ENCODE measurements at places on chromosomes 16 and 17.
A peak's percentile ranks its signal among the peaks of the same experiment; 100 is the strongest.

DNA sequence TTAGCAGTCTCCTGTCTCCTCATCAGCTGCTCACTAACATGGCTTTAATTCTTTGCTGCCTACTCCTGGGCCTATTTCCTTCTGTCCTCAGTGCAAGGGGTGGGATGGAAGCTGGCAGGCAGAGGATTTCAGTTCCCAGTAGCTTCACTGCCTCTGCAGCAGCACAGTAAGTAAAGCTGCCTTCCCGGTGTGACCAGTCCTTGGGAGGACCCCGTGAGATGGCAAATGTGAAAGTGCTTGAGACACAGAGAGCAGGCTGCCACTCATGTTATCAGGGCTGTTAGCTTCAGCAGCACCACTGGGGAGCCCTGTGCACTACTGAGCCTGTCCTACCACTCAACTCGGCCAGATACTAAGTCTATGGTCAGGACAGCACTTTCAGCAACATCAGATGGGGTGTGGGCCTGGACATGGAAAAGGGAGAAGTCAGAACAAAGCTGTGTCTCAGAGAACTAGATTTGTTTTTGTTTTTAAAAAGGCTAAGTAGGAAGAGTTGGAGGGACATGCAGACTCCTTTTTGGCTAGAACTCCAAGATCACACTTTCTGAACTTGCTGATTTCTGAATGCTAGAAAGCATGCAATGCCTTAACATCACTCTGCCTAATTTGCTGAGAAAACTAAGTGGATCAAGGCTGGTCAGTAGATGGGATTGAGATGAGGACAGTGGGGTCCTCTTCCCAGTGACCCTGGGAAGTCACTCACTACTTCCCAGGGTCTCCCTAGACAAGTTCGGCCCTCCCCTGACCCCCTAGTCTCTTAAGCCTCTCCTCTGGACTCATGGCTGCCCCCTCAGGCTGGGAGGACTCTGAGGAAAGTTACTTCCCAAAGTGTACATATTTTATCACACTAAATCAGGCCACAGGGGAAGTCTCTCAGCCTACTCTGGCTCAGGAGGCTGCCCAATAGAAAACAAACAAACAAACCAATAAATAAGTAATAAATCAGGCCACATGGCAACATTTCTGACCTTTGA lies 1.1 kb downstream of the ACSF2 start:
- H3K4me1 ChIP-seq, result peaks cover 70% of the 10 kb centered on the region
- peak overlapping the region; percentile 67 for H3K4me3 ChIP-seq
- H3K27me3 ChIP-seq, result no peaks in the 10 kb centered on the region
- peak overlapping the region; percentile 84 for H3K27ac ChIP-seq
- no peaks in the 10 kb centered on the region for H3K36me3 ChIP-seq

DNA sequence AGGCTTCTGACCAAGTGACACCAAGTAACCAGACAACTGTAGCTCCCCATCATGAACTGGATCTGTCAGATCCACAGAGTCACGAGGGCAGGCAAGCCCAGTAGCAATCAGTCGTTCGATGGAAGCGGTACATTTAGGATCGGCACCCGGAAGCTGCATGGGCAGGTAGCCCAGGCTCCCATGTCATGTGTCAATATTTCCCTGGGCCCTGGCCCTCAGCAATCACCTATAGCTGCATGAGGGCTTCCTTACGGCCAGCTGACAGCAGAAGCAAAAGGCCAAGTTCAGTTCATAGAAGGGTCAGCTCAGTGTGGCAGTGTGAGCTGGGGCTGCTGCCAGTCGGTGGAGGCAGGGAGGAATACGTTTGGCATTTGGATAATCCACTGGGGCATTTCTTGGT lies 31.8 kb downstream of the MRPS23 start:
- peaks cover 30% of the 10 kb centered on the region for H3K27me3 ChIP-seq
- H3K36me3 ChIP-seq, result no peaks in the 10 kb centered on the region
- DNase-seq, result no peak
- H3K4me3 ChIP-seq, result no peak overlapping the region
- no peak overlapping the region for H3K27ac ChIP-seq

DNA sequence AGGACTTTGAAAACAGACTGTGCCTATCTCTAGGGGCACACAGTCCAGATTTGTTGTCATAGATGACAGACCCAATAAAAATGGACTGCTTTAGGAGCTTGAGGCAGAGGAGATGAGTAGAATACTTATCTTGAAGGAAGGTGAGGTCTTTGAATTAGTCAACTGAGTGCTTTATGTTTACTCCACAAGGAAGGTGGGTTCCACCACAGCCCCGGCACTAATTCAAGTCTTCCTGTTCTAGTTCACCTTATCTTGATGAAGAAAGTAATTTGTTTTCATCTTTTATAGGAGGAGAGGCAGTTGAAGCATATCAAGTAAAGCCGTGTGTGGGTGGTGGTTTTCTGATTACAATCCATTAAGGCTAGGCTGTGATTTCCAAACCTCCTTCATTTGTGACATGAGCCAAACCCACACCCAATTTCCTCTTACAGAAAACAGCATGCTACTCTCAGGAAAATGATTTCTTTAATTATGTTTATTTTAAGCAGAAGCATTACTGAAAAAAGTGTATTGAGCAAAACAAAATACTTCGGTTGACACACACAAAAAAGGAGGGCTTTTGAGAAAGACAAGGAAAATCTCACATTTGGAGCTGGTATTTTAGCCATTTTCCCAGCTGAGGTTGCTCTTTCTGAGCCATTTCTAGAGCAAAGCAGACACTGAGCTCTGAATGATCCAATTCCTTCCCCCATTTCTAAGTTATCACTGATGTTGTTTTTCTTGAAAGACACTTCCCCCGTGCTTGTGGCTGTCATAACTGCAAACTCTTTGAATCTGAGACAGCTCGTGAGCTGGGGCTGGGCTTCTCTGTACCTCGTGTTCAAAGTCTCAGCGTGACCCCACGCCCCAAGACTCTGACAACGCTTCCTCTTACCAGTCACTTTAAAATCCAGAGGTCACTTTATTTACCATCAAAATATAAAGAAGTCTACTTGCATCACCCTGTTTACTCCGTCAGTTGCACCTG lies 35.4 kb downstream of the CDRT15 start:
- H3K27me3 ChIP-seq, result no peaks in the 10 kb centered on the region
- DNase-seq, result no peak
- peak overlapping the region; percentile 43 for H3K27ac ChIP-seq
- H3K36me3 ChIP-seq, result peaks cover 7% of the 10 kb centered on the region

GRCh38 chr16:12637002-12637401 lies 166.7 kb downstream of the CPPED1 start:
- H3K27me3 ChIP-seq, result peaks cover 5% of the 10 kb centered on the region
- H3K27ac ChIP-seq, result no peak overlapping the region
- no peaks in the 10 kb centered on the region for H3K4me1 ChIP-seq
- no peak overlapping the region for H3K4me3 ChIP-seq

- H3K36me3 ChIP-seq, result peaks cover 92% of the 10 kb centered on the region
- no peak for DNase-seq
- H3K4me3 ChIP-seq, result no peak overlapping the region
- H3K27ac ChIP-seq, result peak overlapping the region; percentile 45
Measured at GRCh38 chr17:78805301-78805700, 23.2 kb upstream of the CYTH1 start.

- no peak overlapping the region for H3K4me3 ChIP-seq
- DNase-seq, result no peak
- H3K36me3 ChIP-seq, result no peaks in the 10 kb centered on the region
- no peaks in the 10 kb centered on the region for H3K4me1 ChIP-seq
Measured at GRCh38 chr17:48335858-48336500, 94.0 kb downstream of the SKAP1 start.

- H3K27me3 ChIP-seq, result no peaks in the 10 kb centered on the region
- DNase-seq, result no peak
- peak overlapping the region; percentile 96 for H3K27ac ChIP-seq
- H3K4me1 ChIP-seq, result peaks cover 55% of the 10 kb centered on the region
Measured at GRCh38 chr16:56605475-56605874, 2.9 kb upstream of the MT2A start.

DNA sequence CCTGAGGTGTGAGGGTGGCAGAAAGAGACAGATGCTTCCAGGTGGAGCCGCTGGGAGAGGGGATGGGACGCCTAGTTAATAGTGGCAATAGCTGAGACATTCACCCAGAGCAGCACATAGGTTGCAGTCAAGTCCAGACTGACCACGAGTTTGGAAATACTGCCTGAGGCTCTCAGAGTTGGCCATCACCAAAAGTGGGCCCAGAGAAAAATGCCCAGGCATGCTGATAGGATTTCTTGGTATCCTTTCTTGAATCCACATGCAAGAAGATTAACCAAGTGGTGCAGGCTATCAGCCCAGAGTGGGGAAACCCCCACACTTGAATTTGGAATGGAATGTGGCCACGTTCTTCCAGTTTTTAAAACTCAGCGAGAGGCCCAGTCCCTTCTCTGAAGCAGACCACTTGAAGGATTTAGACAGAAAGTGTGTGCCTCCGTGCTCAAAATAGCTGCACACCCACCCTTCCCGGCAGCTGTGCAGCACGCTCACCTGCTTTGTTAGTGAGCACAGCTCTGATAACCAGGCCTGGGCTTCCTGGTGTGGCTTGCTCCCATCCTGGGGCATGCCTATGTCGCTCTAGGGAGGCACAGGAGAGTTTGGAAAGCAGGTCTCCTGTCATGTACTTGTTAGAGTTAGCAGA lies 35.7 kb downstream of the PLD6 start:
- no peak for DNase-seq
- H3K36me3 ChIP-seq, result peaks cover 84% of the 10 kb centered on the region
- no peaks in the 10 kb centered on the region for H3K27me3 ChIP-seq
- H3K27ac ChIP-seq, result no peak overlapping the region
- peaks cover 4% of the 10 kb centered on the region for H3K4me1 ChIP-seq
- H3K4me3 ChIP-seq, result no peak overlapping the region

- H3K27ac ChIP-seq, result no peak overlapping the region
- H3K4me1 ChIP-seq, result peaks cover 7% of the 10 kb centered on the region
- H3K27me3 ChIP-seq, result peaks cover 9% of the 10 kb centered on the region
- DNase-seq, result no peak
- H3K4me3 ChIP-seq, result no peak overlapping the region
Measured at GRCh38 chr16:89613954-89614459, 565 bp downstream of the DPEP1 start.

- peaks cover 45% of the 10 kb centered on the region for H3K4me1 ChIP-seq
- H3K27me3 ChIP-seq, result peaks cover 10% of the 10 kb centered on the region
- H3K36me3 ChIP-seq, result no peaks in the 10 kb centered on the region
- peak overlapping the region; percentile 71 for H3K27ac ChIP-seq
- no peak overlapping the region for H3K4me3 ChIP-seq
Measured at GRCh38 chr17:77886387-77886728, 72.1 kb upstream of the TNRC6C start.

- no peaks in the 10 kb centered on the region for H3K36me3 ChIP-seq
- H3K4me1 ChIP-seq, result no peaks in the 10 kb centered on the region
- no peak for DNase-seq
- H3K27me3 ChIP-seq, result no peaks in the 10 kb centered on the region
- no peak overlapping the region for H3K27ac ChIP-seq
Measured at GRCh38 chr17:13154398-13154797, 136.6 kb upstream of the ELAC2 start.

GRCh38 chr16:73047536-73048291 lies at the start of gene ZFHX3:
Gene ZFHX3 (minus strand): TSS chr16:73048128. CDS start chr16:72960145, 87,983 bp downstream.
- H3K36me3 ChIP-seq, result no peaks in the 10 kb centered on the region
- peak; percentile 86 for DNase-seq
- peaks cover 54% of the 10 kb centered on the region for H3K4me1 ChIP-seq
- H3K27me3 ChIP-seq, result no peaks in the 10 kb centered on the region

DNA sequence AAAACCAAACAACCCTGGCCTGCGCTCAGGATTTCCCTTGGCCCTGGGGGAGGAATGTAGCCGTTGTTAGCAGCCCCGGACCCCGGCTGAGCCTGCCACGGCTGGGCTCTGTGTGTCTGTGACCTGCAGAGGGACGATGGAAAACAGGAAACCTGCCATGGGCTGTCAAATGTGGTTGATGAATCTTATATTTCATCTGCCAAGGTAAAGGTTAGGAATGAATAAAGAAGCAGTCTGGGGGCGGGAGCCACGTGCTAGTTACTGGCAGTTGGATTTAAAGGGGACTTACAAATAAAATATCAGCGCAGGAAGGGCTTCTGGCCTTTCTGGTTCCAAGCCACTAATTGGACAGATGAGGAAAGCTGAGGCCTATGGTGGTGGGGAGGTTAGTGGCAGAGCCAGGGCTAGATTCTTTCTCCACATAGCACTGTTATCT lies at the start of gene KRT23:
Gene KRT23 (minus strand): TSS at position 263 of the 436 bp plus-strand sequence. CDS start 1,043 bp downstream, outside the sequence.
- peak within 1 kb of the TSS; percentile 78 for H3K27ac ChIP-seq
- DNase-seq, result no peak
- H3K27me3 ChIP-seq, result peaks cover 4% of the 10 kb centered on the region
- H3K36me3 ChIP-seq, result no peaks in the 10 kb centered on the region
- H3K4me3 ChIP-seq, result peak within 1 kb of the TSS; percentile 36

- H3K4me3 ChIP-seq, result no peak overlapping the region
- no peak for DNase-seq
- H3K36me3 ChIP-seq, result no peaks in the 10 kb centered on the region
- no peaks in the 10 kb centered on the region for H3K27me3 ChIP-seq
- H3K27ac ChIP-seq, result no peak overlapping the region
- no peaks in the 10 kb centered on the region for H3K4me1 ChIP-seq
Measured at GRCh38 chr17:80160536-80160935, 9.3 kb upstream of the CARD14 start.

DNA sequence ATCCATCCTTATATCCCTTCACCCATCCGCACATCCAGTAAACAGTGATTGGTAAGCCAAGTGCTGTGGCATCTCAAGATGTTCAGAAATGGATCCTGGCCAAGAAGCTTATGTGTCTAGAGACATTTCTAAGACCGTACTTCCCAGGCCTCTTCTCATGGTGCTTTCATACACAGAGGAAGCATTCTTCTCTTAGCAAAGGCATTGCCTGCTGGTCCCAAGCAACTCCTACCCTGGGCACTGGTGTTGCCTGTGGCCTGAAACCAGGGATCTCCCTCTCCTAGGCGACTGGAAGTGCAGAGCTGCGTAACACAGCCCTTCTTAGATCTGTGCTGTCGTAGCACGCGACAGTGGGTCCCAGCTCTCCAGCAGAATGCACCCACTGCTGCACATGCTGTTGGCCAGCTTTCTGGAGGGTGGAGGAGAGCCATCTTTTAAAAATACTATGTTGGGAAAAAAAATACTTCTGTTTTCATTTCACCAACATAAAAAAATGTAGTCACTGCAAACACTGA lies 182.9 kb downstream of the CCDC182 start:
- no peak overlapping the region for H3K27ac ChIP-seq
- no peaks in the 10 kb centered on the region for H3K36me3 ChIP-seq
- no peak for DNase-seq
- no peaks in the 10 kb centered on the region for H3K27me3 ChIP-seq
- no peak overlapping the region for H3K4me3 ChIP-seq

DNA sequence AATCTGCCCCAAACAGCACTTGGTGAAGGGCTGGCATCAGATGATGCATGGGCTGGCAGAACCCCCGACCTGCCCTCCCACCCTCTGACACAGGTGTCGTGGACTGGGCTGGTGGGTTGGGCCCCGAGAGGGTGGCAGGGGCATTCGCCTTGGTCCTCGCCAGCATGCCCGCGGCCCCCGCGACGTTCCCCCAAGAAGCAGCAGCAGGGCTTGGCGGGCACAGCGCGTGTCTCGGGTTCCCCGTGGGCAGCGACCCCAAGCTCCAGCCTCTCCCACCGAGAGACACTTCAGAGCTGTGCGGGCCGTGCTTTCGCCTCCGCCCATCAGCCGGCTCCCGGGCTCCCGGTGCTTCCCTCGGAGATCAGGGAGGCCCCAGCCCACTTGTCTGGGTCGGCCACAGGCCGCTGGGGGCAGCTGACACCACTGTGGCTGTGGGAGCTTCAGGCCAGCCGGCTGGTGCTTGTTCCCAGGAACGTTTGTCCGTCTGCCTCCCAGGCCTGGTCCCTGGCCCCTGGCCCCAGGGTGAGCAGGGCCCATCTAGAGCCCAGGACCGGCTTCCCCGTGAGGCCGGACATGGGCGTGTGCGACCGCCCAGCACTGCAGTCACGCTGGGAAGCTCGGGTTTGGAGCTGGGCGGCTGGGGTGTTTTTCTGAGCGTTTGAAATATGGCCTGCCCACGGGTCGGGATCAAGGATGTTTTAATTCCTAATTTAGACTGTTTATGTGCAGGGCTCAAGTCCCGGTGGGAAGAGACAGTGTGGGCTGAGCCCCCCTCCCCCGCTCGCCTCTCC lies 16.6 kb downstream of the CACNA1H start:
- H3K4me1 ChIP-seq, result no peaks in the 10 kb centered on the region
- peaks cover 78% of the 10 kb centered on the region for H3K27me3 ChIP-seq
- no peak overlapping the region for H3K4me3 ChIP-seq
- no peak overlapping the region for H3K27ac ChIP-seq
- DNase-seq, result no peak
